Transverse colon (tissue), 4 donors: ENCODE measurements at places on chromosomes 5 and 9. TPM values are rescaled to one million over a fixed set of nuclear protein-coding genes. Genes with fewer than 3 reads are reported as not detected.
A peak's percentile ranks its signal among the peaks of the same experiment; 100 is the strongest.

- no peak for DNase-seq
Observed at GRCh38 chr5:83662558-83662957, 58.1 kb downstream of the HAPLN1 start.

Gene ORM2
- total RNA-seq, result not detected

Gene FBP1
- total RNA-seq, result 46.2 TPM

Gene FANCG
- 90.0 TPM for total RNA-seq

- DNase-seq, result peak; percentile 37
Observed at GRCh38 chr9:13279284-13280141, at the start of gene MPDZ. Gene MPDZ, minus strand, starts transcription at chr9:13279692. Its CDS starts 29,377 bp downstream, at chr9:13250315.

Gene ZNF454
- total RNA-seq, result 1.6 TPM

Gene CHMP5
- 33.3 TPM for total RNA-seq

DNA sequence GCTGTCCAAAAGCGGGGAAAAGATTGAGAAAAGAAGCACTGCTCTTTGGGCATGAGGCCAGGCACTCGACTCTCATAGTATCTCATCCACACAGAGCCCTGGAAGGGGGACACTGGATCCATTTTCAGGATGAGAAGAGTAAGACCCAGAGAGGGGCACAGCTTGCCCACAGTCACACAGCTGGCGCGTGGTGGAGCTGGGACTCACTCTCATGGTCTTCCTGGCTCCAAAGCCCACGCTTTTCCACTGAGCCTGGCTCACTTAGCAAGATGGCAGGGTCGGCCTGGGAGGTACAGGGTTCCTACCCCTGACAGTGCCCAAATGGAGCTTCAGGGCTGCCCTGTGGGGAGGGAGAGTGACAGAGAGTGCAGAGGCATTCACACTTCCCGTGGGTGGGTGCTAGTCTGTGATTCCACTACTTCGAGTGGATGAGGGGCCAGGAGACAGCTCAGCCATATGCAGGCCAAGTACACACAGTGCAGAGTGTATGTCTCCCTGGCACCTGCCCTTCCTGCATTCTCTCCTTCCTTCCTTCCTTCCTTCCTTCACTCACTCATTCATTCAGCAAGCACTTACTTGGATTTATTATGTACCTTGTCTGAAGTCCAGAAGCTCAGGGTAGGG, 18.3 kb upstream of the IGFBPL1 start:
- no peak for DNase-seq

GRCh38 chr5:177565046-177565445, 10.7 kb upstream of the FAM193B start:
- DNase-seq, result no peak

- no peak for DNase-seq
Observed at GRCh38 chr9:89553451-89554010, 51.3 kb upstream of the GADD45G start.

Gene C9orf152
- total RNA-seq, result 31.4 TPM

Gene PTAR1
- total RNA-seq, result 89.4 TPM

GRCh38 chr5:16871746-16872339, 64.2 kb downstream of the MYO10 start:
- DNase-seq, result no peak
